ENCODE measurements at places on chromosomes 13 and 19.

DNA sequence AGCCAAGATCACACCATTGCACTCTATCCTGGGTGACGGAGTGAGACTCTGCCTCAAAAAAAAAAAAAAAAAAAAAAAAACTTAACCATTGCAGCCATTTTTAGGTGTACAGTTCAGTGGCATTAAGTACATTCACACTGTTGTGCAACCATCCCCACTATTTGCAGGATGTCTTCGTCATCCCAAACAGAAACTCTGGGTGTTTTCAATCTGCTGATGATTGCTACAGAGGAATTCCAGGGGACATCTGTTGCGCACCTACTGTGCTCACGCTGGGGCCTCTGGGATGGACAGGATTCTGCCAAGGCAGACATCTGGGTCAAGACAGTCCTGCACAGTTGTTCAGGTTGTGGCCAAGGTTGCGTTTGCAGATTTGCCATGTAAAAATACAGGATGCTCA is 2.4 kb upstream of the APOC4 start:
- DNase-seq: no peak

DNA sequence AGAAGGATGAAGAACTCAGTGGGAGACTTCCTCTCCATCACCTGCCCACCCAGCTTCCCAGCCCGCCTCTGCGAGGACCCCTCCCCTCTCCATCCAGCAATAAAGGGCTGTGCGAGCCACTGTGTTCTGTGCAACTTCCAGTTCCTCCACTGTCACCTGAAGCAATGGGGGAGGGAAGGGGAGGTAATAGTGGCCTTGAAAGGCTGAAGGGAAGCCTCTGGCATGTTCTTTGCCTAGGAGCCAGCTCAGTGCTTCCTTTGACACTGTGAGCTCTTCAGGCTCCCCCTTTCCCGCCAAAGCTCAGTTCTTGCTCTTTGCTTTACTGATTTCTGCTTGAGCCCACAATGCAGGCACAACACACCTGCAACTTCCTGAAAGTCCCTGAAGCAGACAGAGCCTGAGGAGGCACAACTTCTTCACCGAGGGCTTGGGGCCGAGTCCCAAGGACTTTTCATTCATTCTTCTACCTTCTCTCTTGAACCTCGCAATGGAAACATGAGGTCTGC is 73.2 kb upstream of the DOCK9 start:
- DNase-seq: no peak

- DNase-seq: peak; percentile 82
Observed at GRCh38 chr19:17511724-17512573, 500 bp downstream of the PGLS start.

DNA sequence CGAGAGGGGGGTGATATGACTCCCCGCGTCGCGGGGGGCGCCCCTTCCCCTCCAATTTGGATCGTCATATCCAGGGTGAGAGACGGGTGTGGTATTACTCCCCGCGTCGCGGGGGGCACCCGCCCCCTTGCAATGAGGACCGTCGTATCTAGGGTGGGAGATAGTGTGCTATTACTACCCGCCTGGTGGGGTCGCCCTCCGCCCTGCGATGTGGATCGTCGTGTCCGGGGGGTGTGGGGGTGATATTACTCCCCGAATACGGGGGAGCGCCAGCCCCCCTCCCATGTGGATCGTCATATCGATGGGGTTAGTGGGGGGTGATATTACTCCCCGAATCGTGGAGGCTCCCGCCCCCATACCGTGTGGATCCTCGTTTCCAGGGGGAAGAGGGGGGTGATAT is 29.2 kb upstream of the RGCC start:
- peak; percentile 45 for DNase-seq

DNA sequence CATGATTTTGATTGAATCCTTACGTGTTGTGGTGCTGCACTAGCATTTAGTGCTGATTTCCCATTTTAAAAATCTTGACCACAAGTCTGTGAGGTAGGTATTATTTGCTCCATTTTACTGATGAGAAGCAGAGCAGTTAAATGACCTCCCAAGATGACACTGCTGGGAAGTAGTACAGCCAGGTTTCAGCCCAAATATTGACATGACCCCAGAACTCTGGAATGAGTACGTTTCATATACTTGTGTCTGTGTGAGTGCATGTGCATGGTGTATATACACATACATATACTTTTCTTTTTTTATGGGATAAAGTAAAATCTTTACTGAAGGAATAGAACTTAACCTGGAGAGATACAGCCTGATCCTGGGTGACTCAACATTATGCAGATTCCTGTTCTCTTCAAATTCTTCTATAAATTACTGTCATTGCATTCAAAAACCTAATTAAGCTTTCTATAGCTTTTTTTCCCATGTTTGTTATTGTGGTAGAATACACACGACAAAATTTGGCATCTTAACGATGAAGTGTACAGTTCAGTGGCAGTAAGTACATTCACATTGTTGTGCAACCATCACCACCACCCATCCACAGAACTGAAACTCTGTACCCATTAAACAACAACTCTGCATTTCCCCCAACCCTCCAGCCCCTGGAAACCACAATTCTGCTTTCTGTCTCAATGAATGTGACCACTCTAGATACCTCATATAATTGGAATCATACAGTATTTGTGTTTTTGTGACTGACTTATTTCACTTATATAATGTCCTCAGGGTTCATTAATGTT is 311.9 kb downstream of the MTUS2 start:
- DNase-seq: no peak

DNA sequence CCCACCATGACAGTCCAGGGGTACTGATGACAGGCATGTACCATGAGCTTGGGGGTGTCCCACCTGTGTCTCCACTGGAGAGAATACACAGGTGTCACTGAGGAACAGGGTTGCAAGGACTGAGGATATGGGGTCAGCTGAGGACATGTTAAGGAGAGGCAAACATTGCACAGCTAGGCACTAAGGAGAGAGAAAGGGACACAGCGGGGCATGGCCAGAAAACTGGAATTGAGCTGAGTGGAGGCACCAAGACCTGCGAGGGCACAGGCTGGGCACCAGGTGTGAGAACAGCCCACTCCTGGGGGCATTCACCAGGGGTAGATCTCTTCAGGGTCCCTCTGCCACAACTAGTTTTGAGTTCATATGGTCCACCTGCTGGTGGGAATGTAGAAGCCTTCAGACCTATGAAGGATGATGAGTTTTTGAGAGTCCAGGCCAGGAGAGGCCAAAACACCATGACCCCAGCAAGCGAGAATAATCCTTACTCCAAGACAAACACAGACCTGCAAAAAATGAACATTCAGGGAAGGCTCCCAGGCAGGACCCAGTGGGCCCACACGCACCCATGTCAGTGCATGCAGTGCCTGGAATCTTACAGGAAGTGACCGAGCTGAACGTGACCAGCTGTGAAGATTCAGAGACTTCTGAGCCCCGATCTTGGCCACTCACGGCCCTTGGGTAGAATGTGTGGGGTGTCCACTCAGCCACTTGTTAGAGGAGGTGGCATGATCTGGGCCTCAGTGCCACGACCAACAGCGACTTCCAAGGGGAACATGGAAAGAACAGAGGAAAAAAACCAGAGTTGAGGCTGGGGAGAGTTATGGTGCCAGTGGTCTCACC is 1.4 kb upstream of the ZNF584 start:
- no peak for DNase-seq

- DNase-seq: no peak
Observed at GRCh38 chr19:33731881-33732280, 64.8 kb upstream of the KCTD15 start.

GRCh38 chr19:16019691-16020448 is 56.4 kb upstream of the TPM4 start:
- DNase-seq: no peak

GRCh38 chr19:18373892-18374629 is 11.9 kb upstream of the GDF15 start:
- DNase-seq: peak; percentile 23

DNA sequence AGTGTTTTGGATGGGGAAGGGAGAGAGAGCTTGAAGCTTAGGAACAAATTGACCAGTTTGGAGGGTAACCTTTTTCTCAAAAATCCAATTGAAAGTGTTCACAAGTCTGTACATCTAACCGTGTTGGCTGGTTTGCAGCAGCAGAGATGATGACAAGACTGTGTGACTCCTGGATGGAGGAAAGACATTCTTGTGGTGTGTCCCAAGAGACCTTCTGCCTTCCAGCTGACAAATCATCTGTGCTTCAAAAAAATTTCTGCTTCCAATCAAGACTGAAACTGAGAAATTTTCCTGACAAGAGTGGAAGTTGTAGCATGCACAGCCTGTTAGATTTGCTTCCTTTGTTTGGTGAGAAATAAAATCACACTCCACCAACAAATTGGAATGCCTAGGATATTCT is 56.2 kb downstream of the LACC1 start:
- no peak for DNase-seq

GRCh38 chr19:12786952-12787351 is 4.3 kb upstream of the JUNB start:
- no peak for DNase-seq

DNA sequence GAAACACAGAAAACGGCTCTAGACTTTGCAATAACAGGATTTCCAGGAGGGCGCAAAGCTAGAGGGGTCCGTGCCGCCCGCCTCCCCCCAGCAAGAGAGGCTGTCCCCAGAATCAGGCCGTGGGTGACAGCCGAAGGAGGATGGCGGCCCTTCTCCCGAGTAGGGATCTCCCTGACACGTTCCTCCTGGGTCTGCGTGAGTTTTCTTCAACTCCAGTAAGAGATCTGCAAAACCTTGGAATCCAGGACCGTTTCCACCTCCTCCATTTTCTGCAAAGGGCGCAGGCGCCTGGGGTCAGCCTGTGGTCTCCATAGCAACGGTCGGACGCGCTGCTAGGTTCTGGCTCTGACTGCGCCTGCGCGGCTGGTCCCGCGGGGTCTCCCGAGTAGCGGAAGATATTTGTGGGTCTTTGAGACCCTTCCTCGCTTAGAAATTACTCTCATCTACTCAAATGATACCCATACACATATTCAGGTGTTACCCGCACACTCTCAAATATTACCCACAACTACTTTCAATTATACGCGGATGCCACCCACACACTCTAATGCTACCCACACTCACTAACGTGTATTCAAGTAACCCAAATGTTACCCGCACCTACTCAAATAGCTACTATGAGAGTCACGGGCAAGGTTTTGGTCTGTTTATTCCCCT is 2.1 kb downstream of the PNMA8C start:
- peak; percentile 30 for DNase-seq

GRCh38 chr13:103903790-103904189 is 837.6 kb upstream of the SLC10A2 start:
- no peak for DNase-seq

- DNase-seq: no peak
Observed at GRCh38 chr13:80131204-80131603, 209.7 kb downstream of the SPRY2 start.

DNA sequence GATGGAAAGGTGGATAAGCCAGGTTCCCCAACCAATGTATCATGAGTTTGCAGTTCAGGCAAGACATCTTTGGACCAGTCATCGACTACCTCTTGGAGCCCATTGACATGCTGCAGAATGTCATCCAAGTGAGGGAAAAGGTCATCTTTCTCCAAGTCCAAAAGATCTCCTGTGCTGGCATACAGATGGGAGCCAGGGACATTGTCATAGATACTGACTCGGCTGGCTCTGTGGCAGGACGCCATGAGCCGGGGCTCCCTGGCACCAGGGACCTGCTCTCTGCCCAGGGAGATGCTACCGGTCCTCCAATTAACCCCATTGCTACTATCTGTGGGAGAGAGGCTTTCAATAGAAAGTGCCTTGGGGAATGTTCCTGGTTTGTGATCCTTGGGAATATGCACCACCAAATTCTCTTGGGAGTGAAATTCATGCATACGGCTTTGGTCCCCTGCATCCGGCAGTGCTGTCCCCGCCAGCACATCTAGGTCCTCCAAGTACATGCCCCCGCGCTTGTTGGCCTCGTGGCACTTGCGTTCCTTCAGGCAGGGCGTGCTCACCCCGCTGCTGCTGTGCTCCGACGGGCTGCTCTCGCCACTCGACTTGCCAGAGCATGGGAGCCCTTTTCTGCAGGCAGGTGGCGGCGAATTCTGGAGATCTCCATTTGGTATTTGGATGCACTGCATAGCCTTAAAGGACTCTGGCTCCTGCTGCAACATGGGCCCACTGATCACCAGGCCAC is 113.0 kb downstream of the KL start:
- DNase-seq: no peak

DNA sequence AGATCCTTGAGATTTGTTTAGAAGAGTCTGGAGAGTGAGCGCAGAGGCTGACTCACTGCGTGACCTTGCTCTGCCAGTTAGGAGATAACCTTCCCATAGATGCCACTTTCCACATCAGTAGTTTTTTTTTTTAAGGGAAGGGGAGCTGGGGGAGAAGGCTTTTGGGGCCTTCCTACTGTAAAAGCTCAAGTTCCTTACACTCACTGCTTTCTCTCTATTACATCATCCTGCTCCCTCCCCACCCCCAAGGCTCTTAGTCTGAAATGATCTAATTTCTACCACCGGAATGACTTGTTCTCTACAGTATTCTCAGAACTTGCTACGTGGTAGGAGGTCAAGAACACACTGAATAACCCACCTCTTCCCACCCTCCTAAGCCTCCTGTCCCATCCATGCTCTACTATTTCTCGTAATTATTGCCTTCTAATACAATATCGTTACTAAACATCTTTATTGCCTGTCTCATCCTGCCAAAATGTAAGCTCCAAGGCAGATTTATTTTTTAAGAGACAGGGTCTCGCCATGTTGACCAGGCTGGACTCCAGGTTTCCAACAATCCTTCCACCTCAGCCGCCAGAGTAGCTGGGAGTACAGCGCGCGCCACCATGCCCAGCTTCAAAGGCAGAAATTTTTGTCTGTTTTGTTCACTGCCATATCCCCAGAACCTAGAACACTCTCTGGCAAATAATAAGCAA is 1.2 kb downstream of the LONP1 start:
- DNase-seq: peak; percentile 53

DNA sequence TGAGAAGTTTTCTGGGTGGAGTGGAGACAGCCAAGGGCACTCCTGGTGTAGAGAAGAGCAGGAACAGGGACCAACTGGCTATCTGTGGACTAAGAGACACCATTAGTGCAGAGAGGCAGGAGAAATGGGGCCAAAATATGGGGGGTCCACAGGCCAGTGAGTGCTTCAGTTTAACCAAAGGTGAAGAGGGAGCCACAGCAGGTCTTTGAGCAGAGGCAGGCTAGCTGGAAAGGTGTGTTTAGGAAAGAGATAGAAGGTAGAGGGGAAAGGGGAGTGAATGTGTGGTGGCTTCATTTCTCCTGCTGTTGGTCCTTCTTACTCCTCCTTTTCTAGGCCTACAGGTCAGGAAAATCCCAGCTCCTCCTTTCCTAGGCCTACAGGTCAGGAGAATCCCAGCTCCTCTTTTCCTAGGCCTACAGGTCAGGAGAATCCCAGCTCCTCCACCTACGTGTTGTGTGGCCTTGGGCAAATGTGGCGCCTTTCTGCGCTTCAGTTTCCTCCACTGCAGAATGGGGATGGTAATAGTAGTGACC is 1.5 kb downstream of the TMEM238 start:
- no peak for DNase-seq

GRCh38 chr13:94228763-94229162 is 250.7 kb downstream of the DCT start:
- DNase-seq: no peak

DNA sequence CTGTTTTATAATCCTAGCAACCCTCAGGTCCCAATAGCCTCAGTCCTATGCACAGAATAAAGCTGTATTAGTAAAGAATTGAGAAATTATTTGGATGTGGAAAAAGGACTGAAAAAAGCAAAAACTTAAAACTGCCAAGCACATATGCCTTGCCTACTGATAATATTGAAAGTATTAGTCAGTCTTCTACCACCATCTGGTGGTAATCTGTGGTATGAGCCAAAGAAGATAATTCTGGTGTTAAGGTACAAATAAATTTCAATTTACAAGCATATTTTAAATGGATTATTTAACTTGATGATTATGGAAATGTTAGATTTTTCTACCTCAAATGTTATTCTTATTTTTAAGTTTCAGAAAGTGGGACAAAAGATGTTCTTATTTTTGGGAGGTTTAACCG is 460.3 kb upstream of the KLHL1 start:
- no peak for DNase-seq

Data from stimulated activated CD4-positive, alpha-beta T cell treated with anti-CD3 and anti-CD28 coated beads, Interleukin-4, amount 100 ng/mL, for 1 hour (primary cell).